ENCODE measurements at places on chromosomes 2 and 18.
A peak's percentile ranks its signal among the peaks of the same experiment; 100 is the strongest.

GRCh38 chr18:48780201-48780912 is 170.4 kb downstream of the SMAD7 start:
- DNase-seq, result no peak

- no peak for DNase-seq
Observed at GRCh38 chr2:3759761-3760160, 56.4 kb downstream of the DCDC2C start.

DNA sequence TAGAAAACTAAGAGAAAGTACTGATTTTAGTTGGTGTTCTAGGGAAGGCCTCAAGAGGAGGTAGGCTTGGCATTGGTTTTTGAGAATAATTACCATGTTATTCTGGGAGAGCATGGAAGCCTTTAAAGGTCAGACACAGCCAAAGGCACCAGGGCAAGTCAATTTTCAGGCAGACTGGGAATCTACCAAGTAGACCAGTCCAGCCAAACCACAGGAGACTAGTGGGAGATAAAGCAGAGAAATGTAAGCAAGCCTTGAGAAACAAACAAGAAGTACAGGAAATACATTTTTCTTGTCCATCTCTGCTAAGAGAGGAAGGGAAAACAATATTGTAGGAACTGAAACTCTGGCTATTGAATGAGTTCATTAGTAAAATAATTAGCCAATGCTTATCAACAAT is 5.5 kb upstream of the CCDC68 start:
- no peak for DNase-seq

- no peak for DNase-seq
Observed at GRCh38 chr2:223230352-223230751, 178.4 kb downstream of the KCNE4 start.

- DNase-seq, result no peak
Observed at GRCh38 chr2:7987992-7988391, 693.9 kb upstream of the ID2 start.

GRCh38 chr2:55478610-55479304 is 40.8 kb upstream of the CFAP36 start:
- no peak for DNase-seq

- DNase-seq, result peak; percentile 46
Observed at GRCh38 chr2:115083225-115083624, 640.8 kb downstream of the DPP10 start.

GRCh38 chr2:172399765-172400164 is 27.6 kb upstream of the ITGA6 start:
- no peak for DNase-seq

- peak; percentile 25 for DNase-seq
Observed at GRCh38 chr2:15059870-15060512, 427.5 kb downstream of the LRATD1 start.

GRCh38 chr2:70987386-70987785 is 7.3 kb downstream of the TEX261 start:
- no peak for DNase-seq

DNA sequence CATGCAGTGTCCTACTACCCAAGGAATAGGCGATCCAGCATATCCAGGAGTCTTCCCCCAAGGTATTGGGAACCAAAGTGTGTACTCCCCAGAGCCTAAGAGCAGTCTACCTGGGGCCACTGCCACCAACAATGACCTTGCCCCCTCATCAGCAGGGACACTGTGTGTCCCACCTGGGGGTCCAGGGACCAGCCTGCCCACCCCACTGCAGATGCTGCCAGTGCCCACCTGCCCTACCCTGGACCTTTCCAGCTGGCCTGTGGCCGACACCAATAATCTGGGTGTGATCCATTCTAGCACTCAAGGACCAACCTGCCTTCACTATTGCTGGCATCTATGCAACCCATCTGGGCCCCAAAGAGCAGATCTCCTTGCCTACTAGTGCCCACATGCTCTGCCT is 32.2 kb downstream of the DNAH7 start:
- no peak for DNase-seq

GRCh38 chr2:24163601-24164000 is 11.3 kb upstream of the FAM228A start:
- DNase-seq, result no peak

GRCh38 chr18:59509481-59510442 is 150.7 kb upstream of the LMAN1 start:
- DNase-seq, result no peak

- DNase-seq, result no peak
Observed at GRCh38 chr2:39994151-39994550, 215.1 kb upstream of the THUMPD2 start.

- DNase-seq, result peak; percentile 89
Observed at GRCh38 chr2:42903821-42904575, 111.6 kb upstream of the HAAO start.

GRCh38 chr2:120929829-120930228 is 194.2 kb downstream of the GLI2 start:
- no peak for DNase-seq

GRCh38 chr18:2502880-2503279 is 68.4 kb downstream of the METTL4 start:
- no peak for DNase-seq

DNA sequence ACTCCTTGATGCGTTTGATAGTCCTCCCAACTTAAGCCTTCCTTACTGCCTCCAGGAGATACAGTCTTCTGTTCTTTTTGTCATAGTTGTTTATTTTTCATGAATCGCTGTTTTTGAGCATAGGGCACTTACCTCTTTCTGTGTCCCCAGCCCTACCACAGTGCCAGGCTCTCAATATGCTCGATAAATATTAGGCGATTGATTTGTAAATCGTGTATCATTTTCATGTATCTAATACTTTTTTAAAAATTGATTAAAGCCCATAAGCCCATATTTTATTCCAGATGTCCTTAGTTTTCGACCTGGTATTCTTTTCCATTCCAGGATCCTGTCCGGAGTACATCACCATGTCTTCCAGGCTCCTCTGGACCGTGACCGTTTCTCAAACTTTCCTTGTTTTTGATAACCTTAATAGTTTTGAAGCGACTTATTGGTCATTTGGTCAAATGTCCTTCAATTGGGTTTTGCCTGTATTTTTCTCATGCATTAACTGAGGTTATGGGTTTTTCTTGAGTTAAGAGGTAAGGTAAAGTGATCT is 444 bp upstream of the MMADHC start:
- DNase-seq, result no peak

DNA sequence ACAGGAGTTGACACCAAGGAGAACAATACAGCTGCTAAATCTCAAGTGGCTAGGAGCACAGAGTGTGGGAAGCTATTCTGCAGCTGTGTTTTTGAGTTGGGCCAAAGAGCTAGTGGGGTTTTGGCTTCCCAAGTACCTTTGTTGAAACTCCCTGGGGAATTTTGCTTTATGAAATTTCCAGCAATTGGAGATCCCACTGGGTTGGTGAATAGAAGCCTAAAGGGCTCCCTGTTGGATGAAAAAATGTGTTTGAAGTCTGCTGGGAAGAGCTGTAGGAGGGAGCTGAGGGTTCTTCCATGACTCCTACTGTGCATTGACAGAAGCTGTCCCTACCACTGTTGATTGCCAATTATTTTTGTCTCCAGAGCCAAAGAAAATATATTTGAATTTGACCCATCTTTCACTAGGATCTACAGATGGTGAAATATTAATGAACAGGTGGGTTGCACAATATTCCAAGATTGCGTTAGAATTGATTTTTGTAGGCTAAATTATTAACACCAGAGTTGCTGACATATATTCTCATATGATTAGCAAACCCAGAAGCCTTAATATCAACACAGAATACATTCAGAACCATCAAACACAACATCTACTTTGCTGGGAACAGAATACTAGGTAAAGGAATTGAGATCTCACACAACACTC is 95.4 kb upstream of the CYP1B1 start:
- DNase-seq, result no peak

GRCh38 chr2:147547440-147547839 is 297.4 kb upstream of the ACVR2A start:
- no peak for DNase-seq

GRCh38 chr18:6254456-6254855 is 160.3 kb downstream of the L3MBTL4 start:
- no peak for DNase-seq

DNA sequence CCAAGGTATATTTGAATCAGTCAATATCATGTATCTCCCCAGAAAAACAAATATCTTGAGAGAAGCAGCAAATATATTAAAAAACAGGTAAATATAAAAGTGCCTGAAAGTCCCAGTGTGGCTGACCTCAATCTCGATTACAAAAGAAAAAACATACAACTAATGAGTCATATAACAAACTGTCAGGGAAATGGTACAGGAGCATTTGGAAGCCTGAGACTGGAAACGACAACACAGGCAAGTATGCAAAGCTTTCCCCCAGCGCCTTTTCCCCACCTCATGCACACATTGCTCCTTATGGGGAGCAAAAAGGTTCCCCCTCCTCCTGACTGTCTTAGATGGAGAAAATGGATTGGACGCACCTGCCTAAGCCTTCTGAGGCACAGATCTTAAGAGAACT is 230.7 kb downstream of the TMX3 start:
- DNase-seq, result no peak

DNA sequence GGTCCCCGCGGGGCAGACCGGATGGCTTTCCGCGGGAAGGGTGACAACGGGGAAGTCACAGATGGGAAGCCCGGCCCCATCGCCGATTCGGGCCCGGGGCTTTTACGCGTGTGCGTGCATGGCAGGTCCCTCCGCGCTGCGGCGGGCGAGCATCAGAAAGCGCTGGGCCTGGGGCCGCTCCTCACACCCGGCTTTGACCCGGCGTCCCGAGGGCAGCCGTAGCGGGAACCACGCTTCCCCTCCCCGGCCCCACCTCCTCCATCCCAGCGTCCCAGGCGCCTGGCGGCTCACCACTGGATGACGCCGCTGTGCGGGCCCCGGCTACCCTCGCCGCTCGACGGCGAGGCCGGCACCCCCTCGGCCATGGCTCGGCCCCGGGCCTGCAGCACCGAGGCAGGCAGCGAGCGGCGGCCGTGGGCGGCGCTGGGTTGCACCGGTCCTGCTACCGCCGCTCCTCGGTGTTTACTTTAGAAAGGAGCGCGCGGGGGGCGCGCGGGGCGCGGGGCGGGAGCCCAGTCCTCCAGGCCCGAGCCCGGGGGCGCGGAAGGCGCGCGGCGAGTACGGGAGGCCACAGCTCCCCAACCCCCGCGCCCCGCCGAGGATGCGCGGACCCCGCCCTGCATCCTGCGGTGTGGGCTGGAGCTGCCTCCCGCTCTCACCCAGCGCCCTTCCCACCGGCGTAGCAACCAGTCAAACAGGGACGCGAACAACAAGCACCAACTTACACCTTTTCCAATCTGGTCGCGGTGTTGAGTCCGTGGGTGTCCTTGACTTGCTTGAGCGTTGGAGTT is 806 bp downstream of the RFX8 start:
- DNase-seq, result peak; percentile 17

DNA sequence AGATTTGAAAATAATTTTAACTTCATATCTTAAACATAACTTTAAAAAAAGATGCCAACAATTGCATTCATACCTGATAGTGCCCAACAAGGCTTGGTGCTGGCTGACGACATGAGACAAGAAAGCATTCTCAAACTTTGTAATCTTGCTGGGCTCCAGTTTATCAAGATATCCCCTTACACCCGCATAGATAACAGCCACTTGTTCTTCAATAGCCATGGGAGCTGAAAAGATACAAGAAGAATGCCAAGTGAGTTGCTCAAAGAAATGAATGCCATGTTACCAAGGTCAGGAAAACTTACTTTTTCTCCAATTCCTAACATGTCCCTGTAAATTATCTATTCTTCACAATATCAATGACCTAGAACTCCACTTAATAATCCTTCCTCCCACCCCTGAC is 12.4 kb upstream of the PSTPIP2 start:
- no peak for DNase-seq

GRCh38 chr2:2586931-2587330 is 255.9 kb upstream of the MYT1L start:
- no peak for DNase-seq

- DNase-seq, result no peak
Observed at GRCh38 chr2:61263830-61264229, 101.8 kb downstream of the C2orf74 start.

GRCh38 chr2:38141501-38141900 is 65.5 kb upstream of the CYP1B1 start:
- DNase-seq, result no peak

DNA sequence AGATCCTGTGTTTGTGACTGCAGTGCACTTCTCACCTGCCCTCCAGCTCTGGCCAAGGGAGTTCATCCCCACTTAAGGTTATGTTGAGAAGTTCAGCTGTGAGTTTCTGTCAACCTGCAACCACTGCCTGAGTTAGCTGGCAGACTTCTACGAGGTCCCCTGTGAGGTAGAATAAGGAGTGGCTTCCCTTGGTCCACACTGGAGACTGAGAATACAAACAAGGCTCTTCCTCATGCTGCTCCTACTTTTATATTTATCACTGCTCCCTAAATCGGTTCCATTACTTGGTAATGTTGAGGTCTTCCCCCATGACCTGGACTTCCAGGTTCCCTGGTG is 353.2 kb upstream of the CWC22 start:
- no peak for DNase-seq

DNA sequence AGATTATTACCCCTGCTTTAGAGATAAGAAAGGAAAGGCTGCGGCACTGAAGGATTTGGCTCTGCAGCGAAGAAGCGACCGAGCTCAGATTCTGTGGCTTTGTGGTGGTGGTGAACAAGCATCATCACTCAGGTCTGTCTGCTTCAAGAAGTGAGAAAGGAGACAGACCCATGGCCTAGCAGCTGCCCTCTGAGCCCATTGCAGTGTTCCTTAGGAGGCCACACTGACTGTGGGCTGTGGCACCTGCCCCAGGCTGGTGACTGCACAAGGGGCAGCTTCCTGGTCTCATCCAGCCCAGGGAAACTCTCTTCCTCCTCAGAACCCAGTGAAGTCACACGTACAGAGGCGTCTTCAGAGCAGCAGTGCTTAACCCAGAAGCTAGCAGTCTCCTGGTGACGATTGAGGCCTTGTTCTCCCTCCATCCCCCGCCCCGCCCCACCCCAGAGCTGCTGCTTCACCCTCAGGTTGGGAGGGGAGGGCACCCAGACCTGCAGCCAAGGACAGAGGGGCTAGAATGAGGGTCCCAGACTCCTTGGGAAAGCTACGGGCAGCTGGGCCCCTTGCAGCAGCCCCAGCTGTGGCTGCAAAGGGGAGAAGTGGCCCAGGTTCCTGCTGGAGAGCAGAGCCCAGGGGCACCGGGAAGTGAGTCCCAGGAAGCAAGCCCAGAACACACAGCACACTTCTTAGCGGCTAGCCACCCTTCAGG is 22.2 kb downstream of the BIN1 start:
- DNase-seq, result no peak

DNA sequence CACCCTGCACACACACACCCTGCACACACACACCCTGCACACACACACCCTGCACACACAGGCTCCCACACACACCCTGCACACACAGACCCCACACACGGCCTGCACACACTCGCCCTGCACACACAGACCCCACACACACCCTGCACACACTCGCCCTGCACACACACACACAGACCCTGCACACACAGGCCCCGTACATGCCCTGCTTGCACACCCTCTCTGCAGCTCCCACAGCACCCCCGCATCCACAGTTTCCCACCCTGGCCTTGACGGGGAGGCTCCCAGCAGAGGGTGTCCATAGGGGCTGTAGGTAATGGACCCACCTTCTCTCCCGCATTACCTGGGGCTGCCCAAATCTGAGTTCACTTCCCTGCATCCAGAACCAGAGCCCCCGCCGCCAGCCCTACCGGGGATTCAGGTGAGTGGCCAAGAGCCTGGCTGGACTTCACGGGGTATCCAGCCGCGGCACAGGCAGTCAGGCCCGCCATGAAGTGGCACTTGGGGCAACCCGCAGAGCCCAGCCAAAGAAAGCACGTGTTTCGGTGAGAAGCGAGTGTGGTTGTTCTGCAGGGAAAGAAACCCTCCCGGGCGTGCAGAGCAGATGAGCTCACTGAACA is 88.6 kb upstream of the GPC1 start:
- DNase-seq, result no peak

Measured in NCI-H510A treated with DMSO at 0.1 percent for 48 hours (cell line).